ENCODE measurements at places on chromosomes 2 and 18.

- H3K27ac ChIP-seq, result no peak overlapping the region
- H3K4me1 ChIP-seq, result peaks cover 7% of the 10 kb centered on the region
- peaks cover 3% of the 10 kb centered on the region for H3K36me3 ChIP-seq
- H3K27me3 ChIP-seq, result no peaks in the 10 kb centered on the region
- no peak for DNase-seq
Observed at GRCh38 chr18:12995424-12995823, 4.3 kb downstream of the CEP192 start.

GRCh38 chr2:10390369-10390801 lies 57.7 kb downstream of the ODC1 start:
- no peak overlapping the region for H3K4me3 ChIP-seq
- H3K36me3 ChIP-seq, result no peaks in the 10 kb centered on the region
- H3K27ac ChIP-seq, result no peak overlapping the region

GRCh38 chr18:72171596-72171995 lies 372.5 kb downstream of the CBLN2 start:
- no peak overlapping the region for H3K4me3 ChIP-seq
- H3K4me1 ChIP-seq, result no peaks in the 10 kb centered on the region
- DNase-seq, result no peak
- no peaks in the 10 kb centered on the region for H3K27me3 ChIP-seq

GRCh38 chr2:200300638-200301314 lies 5.7 kb upstream of the SPATS2L start:
- no peaks in the 10 kb centered on the region for H3K27me3 ChIP-seq
- no peak overlapping the region for H3K4me3 ChIP-seq
- peak; percentile 68 for DNase-seq
- H3K27ac ChIP-seq, result peak overlapping the region; percentile 75
- peaks cover 37% of the 10 kb centered on the region for H3K4me1 ChIP-seq

DNA sequence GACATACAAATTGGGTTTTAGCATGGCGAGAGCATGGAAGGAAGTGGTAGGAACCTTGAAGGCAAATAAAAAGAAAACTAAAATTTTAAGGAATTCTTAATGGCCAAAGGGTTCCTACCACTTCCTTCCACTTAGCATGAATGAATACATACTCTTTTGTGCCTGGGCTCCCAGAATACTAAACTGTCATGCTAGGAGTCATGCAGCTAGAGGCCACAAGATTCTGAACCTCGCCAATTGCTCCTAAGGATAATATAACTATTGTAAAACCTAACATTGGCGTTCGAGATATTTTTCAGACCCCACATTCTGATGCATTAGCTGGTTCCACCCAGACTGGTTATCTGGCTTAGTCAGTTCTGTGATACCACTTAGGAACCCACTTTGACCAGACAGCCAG lies 38.6 kb upstream of the ARHGAP25 start:
- no peak for DNase-seq
- no peaks in the 10 kb centered on the region for H3K36me3 ChIP-seq
- H3K4me3 ChIP-seq, result no peak overlapping the region
- no peak overlapping the region for H3K27ac ChIP-seq
- no peaks in the 10 kb centered on the region for H3K4me1 ChIP-seq

GRCh38 chr2:117989854-117990438 lies 23.9 kb downstream of the CCDC93 start:
- no peak overlapping the region for H3K4me3 ChIP-seq
- H3K27me3 ChIP-seq, result no peaks in the 10 kb centered on the region
- H3K36me3 ChIP-seq, result peaks cover 14% of the 10 kb centered on the region
- no peak overlapping the region for H3K27ac ChIP-seq
- no peaks in the 10 kb centered on the region for H3K4me1 ChIP-seq

DNA sequence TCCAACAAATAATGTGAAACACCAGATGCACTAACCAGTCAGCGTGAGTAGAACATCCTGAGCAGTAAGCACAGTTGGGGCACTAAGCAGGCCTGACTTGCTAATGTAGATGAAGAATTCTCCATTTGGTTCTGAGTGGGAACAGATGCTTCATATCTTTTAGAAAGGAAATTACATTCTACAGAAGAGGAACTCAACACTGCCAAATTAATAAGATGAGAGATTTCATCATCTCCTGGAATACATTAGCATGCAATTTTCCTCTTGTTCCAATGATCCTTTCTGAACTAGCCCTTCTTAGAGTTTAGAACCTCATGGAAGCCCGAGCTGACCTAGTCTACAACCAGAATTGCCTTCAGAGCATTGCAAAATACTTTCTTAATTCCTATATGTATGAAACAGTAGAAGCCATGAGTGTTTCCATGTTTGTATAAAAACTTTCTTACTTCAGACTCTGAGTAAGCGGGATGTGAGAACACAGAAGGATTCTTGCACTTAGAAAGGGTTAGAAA lies 34.8 kb downstream of the COL5A2 start:
- DNase-seq, result no peak
- H3K4me3 ChIP-seq, result no peak overlapping the region
- no peaks in the 10 kb centered on the region for H3K27me3 ChIP-seq

DNA sequence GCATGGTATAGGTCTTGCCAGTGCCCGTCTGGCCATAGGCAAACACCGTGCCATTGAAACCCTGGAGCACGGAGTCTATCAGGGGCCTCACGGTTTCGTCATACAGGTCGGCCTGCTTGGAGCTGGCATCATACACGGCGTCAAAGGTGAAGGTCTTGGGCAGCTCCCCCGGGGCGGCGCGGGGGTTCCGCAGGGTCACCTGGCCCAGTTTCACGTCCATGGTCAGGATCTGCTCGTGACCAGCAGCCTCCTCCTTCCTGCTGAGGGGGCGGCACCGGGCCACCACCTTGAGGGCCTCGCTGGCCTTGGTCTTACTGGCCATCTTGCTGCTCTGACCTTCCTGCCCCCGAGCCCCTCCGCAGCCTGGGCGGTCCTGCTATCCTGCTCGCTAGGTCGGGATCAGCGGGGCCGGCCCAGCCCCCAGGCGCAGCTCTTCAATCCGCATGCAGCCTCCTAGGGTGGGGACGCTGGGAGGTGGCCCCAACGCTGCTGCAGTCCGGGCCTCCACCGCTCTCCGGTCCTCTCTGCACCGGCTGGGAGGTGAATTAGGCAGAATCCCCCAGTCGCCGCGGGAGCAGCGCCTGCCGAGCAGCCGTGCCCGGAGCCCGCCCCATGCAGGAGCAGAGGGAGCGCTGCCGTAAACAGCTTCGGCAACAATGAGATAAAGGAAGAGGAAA lies 563 bp downstream of the KIF3C start:
- no peak overlapping the region for H3K27ac ChIP-seq
- H3K4me3 ChIP-seq, result peak overlapping the region; percentile 60
- H3K27me3 ChIP-seq, result no peaks in the 10 kb centered on the region
- no peak for DNase-seq

GRCh38 chr2:37338933-37339332 lies 5.5 kb upstream of the QPCT start:
- H3K4me3 ChIP-seq, result no peak overlapping the region
- H3K27ac ChIP-seq, result no peak overlapping the region
- no peaks in the 10 kb centered on the region for H3K4me1 ChIP-seq
- H3K27me3 ChIP-seq, result no peaks in the 10 kb centered on the region
- DNase-seq, result no peak

DNA sequence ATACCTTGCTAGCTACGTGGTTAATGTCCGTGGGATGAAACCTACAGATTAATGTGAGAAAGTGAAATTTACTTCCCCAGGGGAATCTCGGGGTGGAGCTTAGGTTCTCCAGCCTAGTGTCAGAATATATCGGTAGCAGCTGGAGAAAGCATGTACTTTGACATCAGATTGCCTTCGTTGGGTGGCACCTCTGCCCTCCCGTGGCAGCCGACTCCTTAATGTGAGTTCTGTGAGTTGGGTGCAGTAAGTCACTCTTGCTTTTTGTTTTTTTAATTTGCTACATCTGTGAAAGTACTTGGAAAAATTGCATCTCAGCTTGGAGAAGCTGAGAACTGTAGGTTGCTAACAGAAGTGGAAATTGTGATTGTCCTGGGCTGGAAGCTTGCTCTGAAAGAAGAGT lies 3.6 kb downstream of the KLF11 start:
- no peaks in the 10 kb centered on the region for H3K36me3 ChIP-seq
- no peak overlapping the region for H3K4me3 ChIP-seq
- no peaks in the 10 kb centered on the region for H3K27me3 ChIP-seq
- no peak overlapping the region for H3K27ac ChIP-seq
- DNase-seq, result no peak
- 0 out of 2 replicates have a peak, but pooled peaks cover 3% of the 10 kb centered on the region for H3K4me1 ChIP-seq

GRCh38 chr2:176056406-176056805 lies 27.4 kb downstream of the EVX2 start:
- no peak for DNase-seq
- H3K27ac ChIP-seq, result no peak overlapping the region
- no peaks in the 10 kb centered on the region for H3K36me3 ChIP-seq
- H3K4me1 ChIP-seq, result no peaks in the 10 kb centered on the region

GRCh38 chr18:63155169-63155852 lies 164.3 kb downstream of the BCL2 start:
- H3K27ac ChIP-seq, result no peak overlapping the region
- H3K4me1 ChIP-seq, result peaks cover 11% of the 10 kb centered on the region
- peak; percentile 62 for DNase-seq
- peak overlapping the region; percentile 33 for H3K4me3 ChIP-seq
- no peaks in the 10 kb centered on the region for H3K36me3 ChIP-seq

DNA sequence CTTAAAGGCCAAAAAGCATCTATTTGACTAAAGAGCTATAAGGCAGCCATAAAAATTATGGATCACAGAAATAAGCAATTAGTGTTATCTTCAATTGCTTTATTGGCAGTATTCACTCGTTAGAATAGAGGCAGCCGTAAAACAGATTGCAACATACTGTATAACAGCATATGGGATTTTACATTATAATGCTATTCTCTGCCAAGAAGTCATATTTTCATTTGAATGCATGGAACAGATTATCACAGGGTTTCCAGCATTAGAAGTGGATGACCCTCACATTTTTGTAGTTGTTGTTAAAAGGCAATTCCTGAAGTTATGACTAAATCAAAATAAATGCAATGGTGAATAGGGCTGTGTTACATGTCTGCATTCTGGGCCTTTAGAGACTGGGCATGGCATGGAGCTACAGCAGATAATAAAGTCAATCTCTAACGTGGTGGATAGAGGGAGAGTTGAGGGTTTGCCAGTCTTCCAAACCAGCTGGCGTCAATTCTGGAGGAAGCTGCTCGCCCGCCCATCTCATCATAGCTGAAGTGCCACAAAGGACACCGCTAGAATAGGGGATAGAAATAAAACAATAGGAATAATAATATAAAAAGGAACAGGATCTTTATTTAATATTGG lies 155.4 kb upstream of the VRK2 start:
- H3K4me3 ChIP-seq, result no peak overlapping the region
- H3K36me3 ChIP-seq, result no peaks in the 10 kb centered on the region
- DNase-seq, result no peak
- no peak overlapping the region for H3K27ac ChIP-seq
- no peaks in the 10 kb centered on the region for H3K27me3 ChIP-seq
- H3K4me1 ChIP-seq, result no peaks in the 10 kb centered on the region

- H3K4me3 ChIP-seq, result no peak overlapping the region
- no peak for DNase-seq
- no peaks in the 10 kb centered on the region for H3K36me3 ChIP-seq
- no peak overlapping the region for H3K27ac ChIP-seq
- no peaks in the 10 kb centered on the region for H3K4me1 ChIP-seq
- no peaks in the 10 kb centered on the region for H3K27me3 ChIP-seq
Observed at GRCh38 chr2:35428548-35428947, 927.0 kb upstream of the CRIM1 start.

GRCh38 chr2:219629976-219630695 lies 2.7 kb downstream of the SLC4A3 start:
- no peak overlapping the region for H3K27ac ChIP-seq
- no peak for DNase-seq
- no peak overlapping the region for H3K4me3 ChIP-seq

DNA sequence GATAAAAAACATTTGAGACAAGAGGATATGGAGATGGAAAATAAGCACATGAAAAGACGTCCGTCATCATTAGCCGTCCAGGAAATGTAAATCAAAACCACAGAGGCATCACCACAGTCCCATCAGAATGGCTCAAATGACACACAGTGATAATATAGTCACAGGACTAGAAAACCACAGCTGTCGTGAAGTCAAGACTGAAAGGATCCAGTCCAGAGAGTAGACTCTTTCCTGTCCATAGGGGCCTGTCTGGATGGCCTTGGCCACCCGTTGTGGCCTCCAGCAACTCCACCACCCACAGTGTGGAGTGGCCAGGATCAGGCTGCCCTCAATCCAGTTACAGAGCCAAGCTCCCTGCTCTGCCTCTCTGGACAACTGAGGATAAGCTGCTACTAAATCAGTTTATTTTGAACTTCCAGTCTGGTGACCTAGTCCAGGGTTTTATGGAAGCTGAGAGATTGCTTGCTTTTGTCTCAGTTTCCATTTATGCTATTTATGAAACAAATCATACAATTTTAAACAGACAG lies 60.4 kb downstream of the RHOB start:
- H3K36me3 ChIP-seq, result no peaks in the 10 kb centered on the region
- peaks cover 11% of the 10 kb centered on the region for H3K4me1 ChIP-seq
- H3K4me3 ChIP-seq, result no peak overlapping the region
- DNase-seq, result no peak

DNA sequence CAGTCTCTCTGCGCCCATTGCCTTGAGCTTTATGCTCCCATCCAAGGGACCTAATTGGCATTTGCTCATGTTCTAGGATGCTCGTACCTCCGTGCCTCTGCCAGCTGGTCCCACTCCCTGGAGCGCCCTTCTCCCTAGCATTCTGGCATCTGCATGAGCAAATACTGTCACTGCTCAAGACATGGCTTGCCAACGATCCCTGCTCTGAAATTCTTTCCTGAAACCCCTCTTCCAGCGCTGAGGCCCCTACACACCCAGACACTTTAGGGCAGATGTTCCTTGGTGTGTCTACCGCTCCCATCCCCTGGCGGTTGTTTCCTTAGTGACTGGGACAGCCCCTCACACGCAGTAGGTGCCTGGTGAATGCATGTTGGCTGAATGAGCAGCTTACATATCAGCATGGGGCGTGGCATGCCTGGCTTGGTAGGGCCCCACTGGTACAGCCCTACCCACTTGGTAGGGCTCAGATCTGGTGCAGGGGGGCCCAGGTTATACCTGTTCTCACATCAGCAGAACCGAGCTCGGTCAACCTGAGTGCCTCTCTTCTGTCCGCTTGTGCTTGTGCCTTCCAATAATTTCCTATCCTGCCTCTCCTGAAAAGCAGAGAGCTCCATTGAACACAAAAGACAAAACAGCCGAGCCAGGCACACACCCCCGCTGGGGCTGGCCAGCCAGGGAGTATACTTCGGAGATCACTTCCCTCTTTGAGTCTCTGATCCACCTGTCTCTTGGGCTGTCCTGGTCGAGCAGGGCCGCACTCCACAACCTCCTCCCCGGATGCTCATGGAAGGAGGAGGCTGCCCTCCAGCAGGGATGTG lies 59.2 kb downstream of the INHBB start:
- peaks cover 13% of the 10 kb centered on the region for H3K4me1 ChIP-seq
- H3K36me3 ChIP-seq, result no peaks in the 10 kb centered on the region
- no peak for DNase-seq
- H3K27ac ChIP-seq, result no peak overlapping the region
- no peaks in the 10 kb centered on the region for H3K27me3 ChIP-seq

GRCh38 chr2:231278868-231279267 lies 80.4 kb downstream of the ARMC9 start:
- no peak overlapping the region for H3K27ac ChIP-seq
- H3K36me3 ChIP-seq, result peaks cover 8% of the 10 kb centered on the region
- no peak for DNase-seq
- H3K4me3 ChIP-seq, result no peak overlapping the region
- H3K4me1 ChIP-seq, result no peaks in the 10 kb centered on the region
- no peaks in the 10 kb centered on the region for H3K27me3 ChIP-seq

All from HCT116 (cell line).